ENCODE measurements at places on chromosomes 12 and 14.

DNA sequence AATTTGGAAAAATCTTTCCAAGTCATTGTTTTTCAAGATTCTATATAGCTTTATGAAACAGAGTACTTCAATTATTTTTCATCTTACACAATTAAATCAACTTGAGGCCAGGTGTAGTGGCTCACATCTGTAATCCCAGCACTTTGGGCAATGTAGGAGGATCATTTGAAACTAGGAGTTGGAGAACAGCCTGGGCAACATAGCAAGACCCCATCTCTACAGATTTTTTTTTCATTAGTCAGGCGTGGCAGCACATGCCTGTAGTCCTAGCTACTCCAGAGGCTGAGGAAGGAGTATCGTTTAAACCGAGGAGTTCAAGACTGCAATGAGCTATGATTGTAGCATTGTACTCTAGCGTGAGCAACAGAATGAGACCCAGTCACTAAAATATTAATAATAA is 72.9 kb downstream of the BMP4 start:
- DNase-seq = no peak
- no peak overlapping the region for H3K27ac ChIP-seq
- H3K4me3 ChIP-seq = no peak overlapping the region
- H3K36me3 ChIP-seq = no peaks in the 10 kb centered on the region
- no peaks in the 10 kb centered on the region for H3K4me1 ChIP-seq

GRCh38 chr14:65210118-65210821 is 108.0 kb upstream of the MAX start:
- no peak overlapping the region for H3K27ac ChIP-seq
- no peaks in the 10 kb centered on the region for H3K36me3 ChIP-seq
- H3K4me3 ChIP-seq = no peak overlapping the region

DNA sequence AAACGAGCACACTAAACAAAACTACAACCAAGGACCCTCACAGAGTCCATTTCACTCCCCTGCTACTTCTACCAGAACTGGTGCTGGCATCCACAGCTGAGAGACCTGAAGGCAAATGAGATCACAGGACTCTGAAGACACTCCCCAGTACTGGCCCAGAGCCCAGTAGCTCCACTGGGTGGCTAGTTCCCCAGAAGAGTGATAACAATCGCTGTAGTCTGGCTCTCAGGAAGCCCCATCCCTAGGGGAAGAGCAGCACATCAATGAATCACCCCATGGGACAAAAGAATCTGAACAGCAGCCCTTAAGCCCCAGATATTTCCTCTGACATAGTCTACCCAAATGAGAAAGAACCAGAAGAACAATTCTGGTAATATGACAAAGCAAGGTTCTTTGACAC is 190.7 kb upstream of the BMP4 start:
- no peaks in the 10 kb centered on the region for H3K4me1 ChIP-seq
- no peak overlapping the region for H3K27ac ChIP-seq
- DNase-seq = no peak
- no peaks in the 10 kb centered on the region for H3K36me3 ChIP-seq

GRCh38 chr12:114790276-114790675 is 106.3 kb upstream of the TBX3 start:
- no peaks in the 10 kb centered on the region for H3K36me3 ChIP-seq
- H3K27ac ChIP-seq = no peak overlapping the region
- no peak for DNase-seq
- H3K27me3 ChIP-seq = no peaks in the 10 kb centered on the region
- no peaks in the 10 kb centered on the region for H3K4me1 ChIP-seq

DNA sequence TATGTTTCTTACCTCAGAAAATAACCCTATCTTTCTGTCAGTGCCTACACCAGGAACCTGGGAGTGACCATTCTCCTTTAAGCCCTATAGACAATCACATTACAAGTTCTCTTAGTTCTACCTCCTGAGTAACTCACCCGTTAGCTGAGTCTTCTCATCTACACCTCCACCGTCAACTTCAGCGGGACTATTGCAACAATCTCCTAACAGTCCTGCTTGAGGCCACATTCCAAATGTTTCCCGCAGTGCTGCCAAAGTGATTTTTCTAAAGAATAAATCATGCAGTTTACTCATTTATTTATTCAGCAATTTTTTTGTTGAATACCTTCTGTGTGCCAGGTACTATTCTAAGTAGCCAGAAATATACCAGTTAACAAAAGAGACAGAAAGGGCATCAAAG is 285.0 kb upstream of the GRIP1 start:
- DNase-seq = no peak
- H3K36me3 ChIP-seq = no peaks in the 10 kb centered on the region
- H3K4me3 ChIP-seq = no peak overlapping the region
